ENCODE measurements at places on chromosomes 5 and 9.
A peak's percentile ranks its signal among the peaks of the same experiment; 100 is the strongest.

- DNase-seq = no peak
Observed at GRCh38 chr9:36082931-36083330, 46.2 kb downstream of the RECK start.

DNA sequence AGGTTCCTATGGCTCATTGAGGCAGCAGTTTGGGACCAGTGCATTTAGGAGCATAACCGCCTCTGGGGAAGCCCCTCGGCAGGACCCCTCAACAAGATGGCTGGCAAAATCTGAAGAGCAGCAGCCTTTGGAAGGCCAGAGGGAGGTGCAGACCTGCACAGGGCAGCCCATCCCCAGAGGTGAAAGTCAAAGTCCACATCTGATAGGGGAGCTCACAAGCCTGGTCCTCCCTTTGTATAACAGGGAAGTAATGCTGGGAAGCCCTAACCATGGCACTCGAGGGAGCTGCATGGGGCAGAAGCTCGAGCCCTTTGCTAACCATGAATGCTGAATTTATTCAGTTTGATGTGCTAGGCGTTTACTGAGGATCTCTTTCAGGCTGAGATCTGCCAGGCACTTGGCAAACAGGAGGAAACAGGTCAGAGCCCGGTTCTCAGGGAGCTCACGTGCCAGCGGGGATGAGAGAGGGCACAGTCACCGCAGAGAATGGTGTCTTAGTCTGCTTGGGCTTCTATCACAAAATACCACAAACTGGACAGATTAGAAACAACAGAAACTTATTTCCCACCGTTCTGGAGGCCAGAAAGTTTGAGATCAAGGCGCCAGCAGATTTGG is 114.1 kb downstream of the GABBR2 start:
- DNase-seq = no peak

GRCh38 chr5:16935231-16936149 is 598 bp downstream of the MYO10 start:
- DNase-seq = peak; percentile 37

DNA sequence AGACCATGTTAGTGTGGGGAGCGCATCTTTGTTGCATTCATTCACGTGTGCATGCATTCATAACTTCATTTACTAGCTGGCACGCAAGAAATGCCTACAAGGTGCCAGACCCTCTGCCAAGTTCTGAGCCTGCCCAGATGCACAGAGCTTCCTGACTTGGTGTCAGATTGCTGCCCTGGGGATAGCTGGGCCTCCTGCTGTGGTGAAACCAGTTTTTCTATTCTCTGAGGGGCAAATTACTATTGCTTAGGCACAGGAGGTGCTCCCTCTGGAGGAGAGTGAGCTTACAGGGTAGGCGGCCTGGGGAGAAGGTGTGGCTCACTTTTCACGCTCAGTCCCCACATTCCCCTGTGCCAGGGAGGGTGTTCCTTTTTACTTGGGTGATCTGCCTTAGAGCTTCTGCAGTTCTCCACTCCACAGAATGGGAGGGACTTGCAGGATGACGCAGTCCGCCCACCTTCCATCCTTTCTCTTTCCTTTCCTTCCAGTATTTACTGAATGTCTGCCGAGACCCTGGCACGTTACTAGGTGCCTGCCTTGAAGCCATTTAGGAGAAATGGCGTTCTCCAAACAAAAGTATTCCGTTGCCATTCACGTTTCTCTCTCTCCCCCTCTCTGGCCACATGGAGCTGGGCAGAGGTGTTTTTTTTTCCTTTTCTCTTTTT is 27.9 kb upstream of the CTNNA1 start:
- DNase-seq = peak; percentile 59

DNA sequence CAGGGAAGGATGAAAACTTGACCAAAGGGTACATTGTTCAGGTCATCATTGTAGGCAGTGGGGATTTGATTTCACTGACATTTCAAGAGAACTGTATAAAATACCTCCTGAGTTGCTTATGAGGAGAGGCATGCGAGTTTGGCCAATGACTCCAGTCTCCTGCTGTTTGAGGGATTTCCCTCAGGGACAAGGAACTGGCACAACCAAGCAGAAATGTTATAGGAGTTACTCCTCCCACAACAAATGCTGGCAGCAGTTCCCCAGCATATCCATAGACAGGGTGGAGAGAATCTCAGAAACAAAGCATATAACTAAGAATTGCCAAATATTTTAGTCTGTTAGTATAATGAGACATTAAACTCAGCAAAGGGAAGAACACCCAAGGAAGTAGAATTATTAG is 47.2 kb upstream of the FBXL7 start:
- DNase-seq = peak; percentile 48
